GM23338 (cell line): ENCODE measurements at places on chromosomes 6 and 20.

DNA sequence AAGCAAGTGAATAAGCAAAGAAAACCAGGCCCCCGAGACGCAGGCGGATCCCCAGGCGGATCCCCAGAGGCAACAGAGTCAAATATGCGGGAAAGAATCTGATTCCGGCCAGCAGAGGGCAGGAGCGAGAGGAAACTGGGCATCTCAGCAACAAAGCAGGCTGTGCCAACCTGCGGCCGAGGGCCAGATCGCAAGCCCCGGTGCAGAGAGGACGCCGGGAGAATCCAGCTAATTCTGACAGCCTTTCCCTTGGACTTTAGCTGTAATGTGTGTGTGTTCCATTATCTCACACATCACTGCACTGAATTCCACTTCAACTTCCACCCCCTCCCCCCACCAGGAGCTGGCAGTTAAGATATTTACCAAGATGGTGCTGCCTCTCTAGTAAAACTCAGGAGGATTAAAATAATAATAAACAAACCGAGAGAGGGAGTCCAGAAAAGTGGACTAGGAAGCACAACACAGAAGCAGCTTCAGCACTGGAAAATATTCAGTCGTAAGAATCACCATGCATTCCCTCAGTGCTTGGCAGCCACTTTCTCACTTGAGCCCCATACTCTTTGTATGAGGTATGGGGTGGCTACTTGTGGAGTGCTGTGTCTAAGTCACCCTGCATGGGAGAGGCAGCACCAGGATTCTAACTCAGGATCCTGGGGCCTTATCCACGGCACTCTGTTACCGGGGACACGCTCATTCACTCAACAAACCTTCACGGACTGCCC is 66.2 kb upstream of the SNX9 start:
- H3K4me1 ChIP-seq = peaks cover 30% of the 10 kb centered on the region
- H3K36me3 ChIP-seq = peaks cover under 1% of the 10 kb centered on the region
- no peak overlapping the region for H3K27ac ChIP-seq
- H3K27me3 ChIP-seq = no peaks in the 10 kb centered on the region
- peak; percentile 94 for DNase-seq

- peak overlapping the region; percentile 88; the same call in 1 of the 2 replicates for H3K27ac ChIP-seq
- H3K4me1 ChIP-seq = peaks cover 78% of the 10 kb centered on the region
- peak overlapping the region; percentile 8 for H3K4me3 ChIP-seq
- no peaks in the 10 kb centered on the region for H3K36me3 ChIP-seq
- DNase-seq = no peak
- H3K27me3 ChIP-seq = no peaks in the 10 kb centered on the region
Measured at GRCh38 chr6:87182321-87182720, 27.0 kb downstream of the ZNF292 start.

DNA sequence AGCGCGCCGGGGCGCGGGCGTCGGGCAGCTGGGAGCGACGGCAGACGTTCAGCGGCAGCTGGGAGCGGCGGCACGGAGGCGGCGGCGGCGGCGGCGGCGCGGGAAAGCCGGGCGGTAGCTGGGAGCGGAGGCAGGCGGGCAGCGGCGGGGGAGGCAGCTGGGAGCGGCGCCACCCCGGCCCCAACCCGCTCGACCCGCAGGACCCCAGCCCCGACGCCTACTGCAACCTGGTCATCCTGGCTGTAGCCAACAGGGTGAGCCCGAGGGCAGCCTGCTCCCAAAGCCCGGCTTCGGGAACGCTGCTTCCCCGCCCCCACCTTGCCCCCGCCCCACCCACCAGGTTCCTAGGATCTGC is 8.9 kb downstream of the CCM2L start:
- DNase-seq = peak; percentile 93
- H3K27ac ChIP-seq = no peak overlapping the region
- peaks cover 23% of the 10 kb centered on the region for H3K4me1 ChIP-seq
- H3K27me3 ChIP-seq = peaks cover 16% of the 10 kb centered on the region
- H3K36me3 ChIP-seq = no peaks in the 10 kb centered on the region

GRCh38 chr6:12119085-12119588 is 107.0 kb downstream of the HIVEP1 start:
- H3K27me3 ChIP-seq = no peaks in the 10 kb centered on the region
- peaks cover 13% of the 10 kb centered on the region for H3K36me3 ChIP-seq
- H3K4me3 ChIP-seq = no peak overlapping the region
- no peak for DNase-seq

DNA sequence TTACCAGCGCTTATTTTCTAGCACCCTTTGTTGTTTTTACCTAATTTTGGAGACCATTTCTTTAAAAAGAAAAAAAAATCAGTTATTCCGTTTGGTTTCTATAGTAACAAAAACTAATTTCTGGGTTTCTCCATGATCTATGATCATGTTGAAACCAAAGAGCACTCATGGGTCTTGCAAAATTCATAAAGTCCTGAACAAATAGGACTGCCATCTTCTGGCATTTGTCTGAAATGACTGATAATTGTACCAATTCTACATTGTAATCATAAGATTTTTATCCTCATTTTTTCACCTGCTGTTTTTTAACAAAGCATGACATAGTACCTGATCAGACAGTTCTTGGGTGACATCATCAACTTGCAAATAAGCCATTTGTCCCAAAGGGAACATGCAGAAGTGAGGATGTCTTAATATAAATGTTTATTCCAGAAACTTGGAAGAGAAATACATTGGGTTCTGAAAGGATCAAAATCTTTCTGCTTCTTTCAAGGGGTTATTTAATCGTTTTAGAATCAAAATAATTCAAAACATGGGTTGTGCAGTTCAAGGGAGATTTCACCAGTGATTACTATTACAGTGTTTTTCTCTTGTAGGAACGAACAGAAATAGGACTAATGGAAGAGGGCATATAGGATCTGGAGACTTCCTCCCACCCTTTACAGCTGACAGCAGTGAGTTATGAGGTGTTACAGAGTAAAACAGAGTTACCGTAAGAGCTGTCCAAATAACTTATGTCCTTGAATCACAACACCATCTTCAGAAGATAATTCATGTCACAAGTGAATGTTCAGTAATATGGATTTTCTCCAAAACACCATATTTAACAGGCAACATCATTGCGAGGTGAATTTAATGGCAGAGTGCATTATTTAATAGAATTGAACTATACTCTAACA is 87.1 kb upstream of the GJE1 start:
- no peaks in the 10 kb centered on the region for H3K36me3 ChIP-seq
- no peak for DNase-seq
- no peaks in the 10 kb centered on the region for H3K27me3 ChIP-seq
- H3K4me3 ChIP-seq = no peak overlapping the region
- no peak overlapping the region for H3K27ac ChIP-seq
- no peaks in the 10 kb centered on the region for H3K4me1 ChIP-seq

DNA sequence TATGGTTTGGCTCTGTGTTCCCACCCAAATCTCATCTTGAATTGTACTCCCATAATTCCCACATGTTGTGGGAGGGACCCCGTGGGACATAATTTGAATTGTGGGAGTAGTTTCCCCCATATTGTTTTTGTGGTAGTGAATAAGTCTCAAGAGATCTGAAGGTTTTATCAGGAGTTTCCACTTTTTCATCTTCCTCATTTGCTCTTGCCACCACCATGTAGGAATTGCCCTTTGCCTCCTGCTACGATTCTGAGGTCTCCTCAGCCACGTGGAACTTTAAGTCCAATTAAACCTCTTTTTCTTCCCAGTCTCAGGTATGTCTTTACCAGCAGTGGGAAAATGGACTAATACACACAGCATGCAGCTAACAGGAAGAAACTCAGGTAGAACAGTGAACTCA is 108.8 kb upstream of the BCLAF1 start:
- H3K36me3 ChIP-seq = no peaks in the 10 kb centered on the region
- peaks cover 13% of the 10 kb centered on the region for H3K4me1 ChIP-seq
- no peak for DNase-seq
- no peaks in the 10 kb centered on the region for H3K27me3 ChIP-seq
- no peak overlapping the region for H3K4me3 ChIP-seq

DNA sequence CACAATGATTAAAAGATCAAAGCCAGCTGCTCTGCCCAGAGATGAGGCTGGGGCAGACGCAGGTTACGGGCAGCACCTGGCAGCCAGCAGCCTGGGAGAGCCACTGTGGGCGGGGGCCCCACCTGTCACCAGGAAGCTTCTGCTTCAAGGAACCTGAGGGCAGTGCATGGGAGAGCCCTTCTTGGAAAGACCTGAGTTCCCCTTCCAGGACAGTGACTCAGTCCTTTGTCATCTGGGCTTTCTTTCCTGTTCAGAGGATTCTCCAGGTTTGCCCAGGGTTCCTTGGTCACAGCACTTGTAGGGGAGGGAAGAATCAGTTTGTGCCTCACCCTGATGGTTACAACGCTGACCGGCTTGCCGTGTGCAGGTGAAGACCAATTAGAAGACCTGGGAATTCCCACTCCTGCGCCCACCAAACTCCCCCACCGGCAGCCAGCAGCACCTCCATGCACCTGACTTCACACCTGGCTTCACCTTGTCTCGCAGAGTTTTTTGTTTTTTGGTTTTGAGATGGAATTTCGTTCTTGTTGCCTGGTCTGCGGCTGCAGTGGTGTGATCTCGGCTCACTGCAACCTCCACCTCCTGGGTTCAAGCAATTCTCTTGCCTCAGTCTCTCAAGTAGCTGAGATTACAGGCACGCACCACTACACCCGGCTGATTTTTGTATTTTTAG is 2.0 kb downstream of the ZBP1 start:
- no peaks in the 10 kb centered on the region for H3K36me3 ChIP-seq
- H3K4me1 ChIP-seq = no peaks in the 10 kb centered on the region
- no peaks in the 10 kb centered on the region for H3K27me3 ChIP-seq
- H3K27ac ChIP-seq = no peak overlapping the region
- DNase-seq = no peak

GRCh38 chr6:81865712-81866111 is 113.2 kb upstream of the TENT5A start:
- H3K27ac ChIP-seq = no peak overlapping the region
- no peaks in the 10 kb centered on the region for H3K27me3 ChIP-seq
- DNase-seq = no peak
- no peaks in the 10 kb centered on the region for H3K36me3 ChIP-seq
- H3K4me3 ChIP-seq = no peak overlapping the region
- H3K4me1 ChIP-seq = peaks cover 3% of the 10 kb centered on the region; the same call in 1 of the 2 replicates

DNA sequence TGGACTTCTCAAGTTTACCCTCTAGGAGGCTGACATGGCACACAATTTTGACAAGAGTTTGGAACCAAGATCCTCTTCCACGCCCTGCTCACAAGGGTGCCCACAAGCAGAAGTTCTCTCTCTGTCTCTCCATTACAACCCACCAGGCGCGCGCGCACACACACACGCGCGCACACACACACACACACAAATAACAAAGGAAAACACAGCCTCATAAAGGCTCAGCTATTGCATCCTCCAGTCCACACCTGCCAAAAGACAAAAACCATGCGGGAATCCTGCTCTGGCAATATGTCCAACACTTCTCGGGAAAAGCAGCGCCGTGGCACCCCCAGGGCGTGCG is 870 bp downstream of the PAK5 start:
- peak overlapping the region; percentile 80 for H3K4me3 ChIP-seq
- H3K4me1 ChIP-seq = peaks cover 13% of the 10 kb centered on the region; the same call in 1 of the 2 replicates
- DNase-seq = peak; percentile 6
- H3K36me3 ChIP-seq = no peaks in the 10 kb centered on the region

DNA sequence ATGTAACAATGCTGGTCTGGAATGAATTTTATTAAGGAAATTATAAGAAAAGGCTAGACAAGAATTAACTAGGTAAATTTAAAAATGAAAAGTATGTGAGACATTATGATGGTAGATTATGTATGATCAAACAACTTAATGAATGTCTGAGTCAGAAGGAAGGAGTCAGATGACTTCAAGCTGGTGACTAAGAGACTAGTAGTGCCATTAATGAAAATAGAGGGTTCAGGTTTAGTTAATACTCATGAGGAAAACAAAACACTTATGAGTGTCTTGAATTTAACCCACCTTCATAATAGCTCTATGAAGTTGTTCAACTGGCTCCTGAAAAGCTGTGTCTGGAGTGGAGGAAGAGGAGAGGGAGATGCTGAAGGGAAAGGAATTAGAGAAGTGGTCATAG is 256.3 kb downstream of the ADGRB3 start:
- no peak overlapping the region for H3K27ac ChIP-seq
- no peak for DNase-seq
- H3K27me3 ChIP-seq = no peaks in the 10 kb centered on the region
- H3K4me3 ChIP-seq = no peak overlapping the region
- H3K36me3 ChIP-seq = no peaks in the 10 kb centered on the region

GRCh38 chr6:158028876-158029275 is 47.2 kb downstream of the SYNJ2 start:
- no peaks in the 10 kb centered on the region for H3K36me3 ChIP-seq
- no peaks in the 10 kb centered on the region; the same call in 1 of the 2 replicates for H3K4me1 ChIP-seq
- no peaks in the 10 kb centered on the region for H3K27me3 ChIP-seq

GRCh38 chr6:44969446-44970185 is 358.5 kb upstream of the RUNX2 start:
- H3K36me3 ChIP-seq = 0 out of 2 replicates have a peak, but pooled peaks cover 9% of the 10 kb centered on the region
- H3K27me3 ChIP-seq = no peaks in the 10 kb centered on the region
- no peaks in the 10 kb centered on the region for H3K4me1 ChIP-seq

- H3K4me3 ChIP-seq = no peak overlapping the region
- no peaks in the 10 kb centered on the region for H3K36me3 ChIP-seq
- H3K27me3 ChIP-seq = no peaks in the 10 kb centered on the region
- no peak overlapping the region for H3K27ac ChIP-seq
Measured at GRCh38 chr6:166566026-166567011, 20.2 kb downstream of the RAMACL start.

DNA sequence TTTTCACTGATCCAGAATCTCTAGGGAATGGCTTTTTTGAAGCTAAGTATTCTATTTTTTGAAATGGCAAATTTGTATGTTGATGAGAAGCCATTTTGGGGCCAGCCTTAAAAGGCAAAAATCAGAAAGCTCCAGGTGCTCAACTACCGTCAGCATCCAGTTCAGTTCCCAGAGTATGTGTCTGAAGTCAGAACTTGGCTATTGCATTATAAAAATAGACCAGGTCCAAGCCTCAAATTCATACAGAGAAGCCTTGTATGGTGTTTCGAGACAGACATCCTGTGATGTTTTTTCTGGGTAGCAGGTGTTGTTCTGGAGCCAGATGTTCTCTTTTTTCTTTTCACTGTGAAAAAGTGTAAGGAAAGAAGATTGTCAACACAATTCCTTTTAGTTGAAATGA is 68.2 kb downstream of the CCN2 start:
- H3K36me3 ChIP-seq = peaks cover 34% of the 10 kb centered on the region
- H3K27ac ChIP-seq = peak overlapping the region; percentile 1; the same call in 1 of the 2 replicates
- no peak overlapping the region for H3K4me3 ChIP-seq
- no peaks in the 10 kb centered on the region for H3K27me3 ChIP-seq
- DNase-seq = no peak

DNA sequence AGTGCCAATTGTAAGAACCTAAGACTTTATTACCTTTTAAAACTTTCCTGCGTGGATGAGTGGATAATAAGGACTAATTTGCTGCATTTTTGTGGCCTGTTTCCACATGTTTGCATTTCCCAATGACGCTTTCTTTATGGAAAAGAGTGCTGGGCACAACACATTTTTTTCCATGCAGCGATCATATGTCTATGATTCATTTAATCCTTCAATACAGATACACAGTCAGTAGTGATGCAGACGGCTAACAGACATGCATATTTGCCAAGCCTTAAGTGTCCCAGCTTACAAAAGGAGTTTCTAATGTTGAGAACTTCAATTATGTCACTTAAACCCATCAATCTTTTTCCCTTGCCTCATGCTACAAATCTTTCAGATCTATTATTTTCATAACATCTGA is 239.8 kb upstream of the PREP start:
- no peaks in the 10 kb centered on the region for H3K4me1 ChIP-seq
- no peak overlapping the region for H3K4me3 ChIP-seq
- H3K27ac ChIP-seq = no peak overlapping the region
- no peak for DNase-seq

- no peaks in the 10 kb centered on the region for H3K4me1 ChIP-seq
- H3K27me3 ChIP-seq = no peaks in the 10 kb centered on the region
- H3K36me3 ChIP-seq = peaks cover 10% of the 10 kb centered on the region; the same call in 1 of the 2 replicates
- no peak for DNase-seq
- no peak overlapping the region for H3K4me3 ChIP-seq
- H3K27ac ChIP-seq = no peak overlapping the region
Measured at GRCh38 chr6:33692760-33693158, 18.7 kb downstream of the UQCC2 start.
